Ovary (tissue), 10 donors: ENCODE measurements at places on chromosomes 6 and 20.
A peak's percentile ranks its signal among the peaks of the same experiment; 100 is the strongest.

GRCh38 chr6:129641344-129641743 is 68.6 kb downstream of the ARHGAP18 start:
- H3K27me3 ChIP-seq: no peaks in the 10 kb centered on the region
- peaks cover 2% of the 10 kb centered on the region for H3K4me1 ChIP-seq

DNA sequence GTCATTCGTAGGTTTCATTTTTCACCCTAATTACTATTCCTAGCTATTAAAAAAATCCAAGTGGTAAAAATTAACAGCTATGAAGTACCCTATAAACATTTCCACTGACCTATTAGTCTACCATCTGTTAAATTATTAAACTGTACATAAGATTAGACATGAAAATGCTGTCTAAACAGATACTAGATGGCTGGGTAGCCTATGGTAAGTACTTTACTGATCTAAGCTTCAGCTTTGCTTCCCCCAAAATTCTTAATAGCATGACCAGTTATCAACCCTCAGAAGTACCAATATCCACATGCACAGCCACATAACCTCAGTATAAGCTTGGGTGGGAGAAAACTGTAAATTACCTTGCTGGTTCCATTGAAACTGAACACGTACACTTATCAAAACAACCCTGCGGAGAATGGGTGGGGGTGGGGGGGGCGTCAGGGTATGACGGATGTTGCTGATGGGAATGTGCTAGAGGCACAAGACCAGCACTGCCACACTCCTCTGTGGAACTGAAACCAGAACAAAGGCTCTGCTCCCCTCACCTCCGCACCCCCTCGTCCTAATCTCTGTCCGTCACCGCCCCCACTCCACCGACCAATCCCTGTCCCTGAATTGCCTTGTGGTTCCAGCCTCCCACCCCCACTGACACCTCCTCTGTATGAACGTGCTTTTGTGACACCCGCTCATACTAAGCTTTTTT is 45.3 kb downstream of the B4GALT5 start:
- no peaks in the 10 kb centered on the region for H3K36me3 ChIP-seq
- DNase-seq: no peak
- H3K4me1 ChIP-seq: peaks cover 5% of the 10 kb centered on the region

- no peak for DNase-seq
- H3K36me3 ChIP-seq: no peaks in the 10 kb centered on the region
- H3K4me3 ChIP-seq: no peak overlapping the region
Measured at GRCh38 chr6:37552267-37552666, 52.6 kb upstream of the CCDC167 start.

- H3K36me3 ChIP-seq: no peaks in the 10 kb centered on the region
- H3K4me3 ChIP-seq: no peak overlapping the region
- no peaks in the 10 kb centered on the region for H3K4me1 ChIP-seq
Measured at GRCh38 chr20:49854190-49854875, 41.7 kb downstream of the SLC9A8 start.

GRCh38 chr6:34154668-34155447 is 9.0 kb upstream of the GRM4 start:
- H3K4me1 ChIP-seq: peaks cover 3% of the 10 kb centered on the region
- H3K36me3 ChIP-seq: no peaks in the 10 kb centered on the region
- DNase-seq: peak; percentile 51
- H3K27me3 ChIP-seq: no peaks in the 10 kb centered on the region
- no peak overlapping the region for H3K4me3 ChIP-seq

- no peaks in the 10 kb centered on the region for H3K4me1 ChIP-seq
- no peak overlapping the region for H3K4me3 ChIP-seq
- H3K36me3 ChIP-seq: no peaks in the 10 kb centered on the region
Measured at GRCh38 chr6:118725944-118726343, 74.6 kb upstream of the CEP85L start.

DNA sequence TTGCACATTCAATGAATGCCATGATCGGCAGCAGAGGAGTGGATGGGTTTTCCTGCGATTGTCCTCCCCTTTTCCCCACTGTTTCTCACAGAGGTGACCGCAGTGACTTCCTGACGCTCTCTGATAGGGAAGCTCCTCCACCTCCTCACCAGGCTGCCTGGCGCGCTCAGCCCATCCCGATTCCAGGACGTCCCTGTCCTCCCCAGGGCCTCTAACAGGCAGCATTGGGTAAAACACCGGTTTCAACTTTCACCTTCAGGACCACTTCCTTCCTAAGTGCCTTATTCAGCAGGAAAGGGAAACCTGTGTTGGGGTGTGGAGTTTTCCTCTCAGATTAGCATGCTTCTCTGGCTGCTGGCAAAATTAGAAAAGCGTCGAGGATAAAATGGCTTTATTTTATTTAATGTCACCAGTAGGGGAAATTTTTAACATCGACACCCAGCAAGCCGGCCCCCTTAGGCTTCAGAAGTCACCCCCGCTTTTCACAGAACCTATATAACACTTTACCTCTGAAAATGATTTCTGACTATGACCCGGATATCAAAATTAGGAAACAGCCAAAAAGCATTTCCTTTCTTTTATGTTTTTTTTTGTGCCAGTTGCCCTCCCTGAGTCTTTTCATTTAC is 570.4 kb upstream of the GJE1 start:
- H3K27ac ChIP-seq: no peak overlapping the region
- H3K4me3 ChIP-seq: peak overlapping the region; percentile 13
- no peaks in the 10 kb centered on the region for H3K27me3 ChIP-seq
- DNase-seq: peak; percentile 13
- no peaks in the 10 kb centered on the region for H3K4me1 ChIP-seq

DNA sequence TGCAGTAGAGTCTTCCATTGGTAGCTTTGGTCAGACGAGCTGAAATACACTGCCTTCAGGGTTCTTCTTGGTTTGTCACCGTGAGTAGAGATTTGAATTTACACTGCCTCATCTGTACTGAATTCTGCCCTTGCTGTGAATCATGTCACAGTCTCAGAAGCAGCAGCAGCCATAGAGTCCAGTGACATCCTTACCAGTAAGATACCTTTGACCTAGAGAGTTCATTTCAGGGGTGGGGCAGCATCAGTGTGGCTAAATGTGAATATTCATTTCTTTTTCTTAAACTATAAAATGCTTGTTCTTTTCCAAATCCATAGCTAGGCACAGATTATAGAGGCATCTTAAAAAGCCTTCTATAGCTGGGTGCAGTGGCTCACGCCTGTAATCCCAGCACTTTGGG is 150.8 kb upstream of the AKAP12 start:
- H3K4me3 ChIP-seq: no peak overlapping the region
- no peaks in the 10 kb centered on the region for H3K36me3 ChIP-seq
- no peak for DNase-seq
- H3K27me3 ChIP-seq: no peaks in the 10 kb centered on the region
- peaks cover 8% of the 10 kb centered on the region for H3K4me1 ChIP-seq

DNA sequence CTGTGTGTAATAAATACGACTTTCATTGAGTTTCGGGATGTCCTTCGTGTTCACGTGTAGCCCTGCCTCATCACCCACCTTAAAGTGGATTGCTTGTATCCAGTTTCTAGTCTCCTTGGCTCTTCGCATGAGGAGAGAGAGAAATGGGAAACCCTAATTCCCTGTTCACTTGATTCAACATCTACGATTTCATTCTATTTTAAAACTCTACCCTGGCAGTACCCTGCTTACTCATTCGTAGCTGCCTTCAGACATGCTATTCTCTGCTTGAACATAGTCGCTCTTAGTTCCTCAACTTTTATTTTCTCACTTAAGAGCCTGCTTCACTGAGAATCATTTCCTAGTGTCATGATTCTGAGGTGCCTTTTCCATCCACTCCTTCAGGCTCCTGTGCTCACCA is 163.6 kb downstream of the EYA4 start:
- no peaks in the 10 kb centered on the region for H3K36me3 ChIP-seq
- no peak overlapping the region for H3K27ac ChIP-seq
- H3K4me1 ChIP-seq: no peaks in the 10 kb centered on the region
- DNase-seq: no peak

DNA sequence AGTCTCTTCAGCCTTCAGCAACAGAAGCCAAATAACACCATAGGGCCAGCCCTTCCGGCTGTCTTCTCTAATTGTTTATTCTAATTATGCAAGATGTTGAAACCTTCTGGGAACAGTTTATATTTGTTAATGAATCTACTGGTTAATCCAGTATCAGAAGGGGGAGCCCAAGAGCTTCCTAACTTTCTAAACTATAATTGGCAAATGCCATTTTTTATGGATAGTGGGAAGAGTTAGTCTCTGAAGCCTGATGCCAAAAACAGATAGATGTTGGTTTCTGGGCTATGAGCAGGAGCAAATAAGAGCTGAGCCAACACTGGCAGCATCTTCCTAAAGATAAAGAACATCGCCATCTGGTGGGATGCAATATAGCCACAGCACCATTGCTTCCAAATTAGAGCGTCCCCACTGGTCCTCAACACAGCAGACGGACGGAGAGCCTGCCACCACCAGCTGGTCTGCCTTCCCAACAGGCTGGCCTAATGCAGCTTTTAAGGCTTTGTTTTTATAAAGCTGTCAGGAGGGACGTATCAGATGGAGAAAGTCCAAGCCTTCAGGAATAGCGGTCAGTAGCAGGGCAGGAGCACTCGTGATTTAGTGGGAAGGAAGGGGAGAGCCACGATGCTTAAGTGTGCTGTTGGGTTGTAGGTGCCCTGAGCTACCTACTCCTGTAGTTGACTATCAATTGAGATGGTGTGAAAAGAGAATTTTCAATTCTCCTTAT is 118.8 kb downstream of the RALGAPA2 start:
- DNase-seq: peak; percentile 30
- H3K4me3 ChIP-seq: no peak overlapping the region
- peaks cover 5% of the 10 kb centered on the region for H3K4me1 ChIP-seq
- H3K36me3 ChIP-seq: no peaks in the 10 kb centered on the region
- no peak overlapping the region for H3K27ac ChIP-seq
- no peaks in the 10 kb centered on the region for H3K27me3 ChIP-seq

- peak overlapping the region; percentile 72 for H3K4me3 ChIP-seq
- H3K27me3 ChIP-seq: no peaks in the 10 kb centered on the region
- peak; percentile 78 for DNase-seq
- peak overlapping the region; percentile 97 for H3K27ac ChIP-seq
Measured at GRCh38 chr20:36574366-36575135, 1.2 kb downstream of the TGIF2 start.

DNA sequence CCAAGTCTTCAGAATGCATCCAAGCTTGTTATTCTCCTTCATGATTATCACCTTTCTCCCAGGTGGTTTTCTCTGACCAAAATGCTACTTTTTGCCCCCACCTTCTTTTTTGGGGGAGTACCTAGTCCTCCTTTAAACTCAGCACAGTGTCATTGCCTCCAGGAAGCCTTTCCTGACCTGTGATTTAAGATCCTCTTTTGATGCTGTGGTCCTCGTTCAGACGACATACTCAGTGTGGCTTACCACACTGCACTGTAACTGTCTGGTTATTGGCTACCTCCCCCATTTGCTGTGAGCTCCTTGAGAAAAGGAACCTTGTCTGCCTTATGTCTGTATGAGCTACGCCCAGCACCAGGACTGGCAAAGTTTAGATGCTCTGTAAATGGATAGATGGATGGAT is 14.6 kb downstream of the SAYSD1 start:
- H3K27ac ChIP-seq: no peak overlapping the region
- no peaks in the 10 kb centered on the region for H3K27me3 ChIP-seq
- H3K36me3 ChIP-seq: no peaks in the 10 kb centered on the region
- H3K4me3 ChIP-seq: no peak overlapping the region
- no peak for DNase-seq
- H3K4me1 ChIP-seq: peaks cover 2% of the 10 kb centered on the region

DNA sequence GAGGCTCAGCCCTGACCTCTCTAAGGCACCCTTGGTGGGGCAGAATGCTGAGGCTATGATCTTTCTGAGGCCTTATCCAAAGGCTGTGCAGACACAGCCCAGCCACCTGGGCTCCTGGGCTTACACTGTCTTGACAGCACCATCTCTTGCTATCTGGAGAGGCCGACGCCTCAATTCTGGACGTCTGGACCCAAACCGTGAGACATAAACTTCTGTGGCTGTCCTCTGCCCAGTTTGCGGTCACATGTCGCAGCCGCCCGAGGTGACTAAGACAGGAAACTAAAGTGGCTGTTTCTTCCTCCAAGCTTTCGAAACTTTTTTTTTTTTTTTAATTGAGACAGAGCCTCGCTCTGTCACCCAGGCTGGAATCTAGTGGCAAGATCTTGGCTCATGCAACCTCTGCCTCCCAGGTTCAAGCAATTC is 49.3 kb downstream of the PRR18 start:
- H3K4me1 ChIP-seq: peaks cover 1% of the 10 kb centered on the region
- H3K27me3 ChIP-seq: no peaks in the 10 kb centered on the region
- H3K27ac ChIP-seq: no peak overlapping the region
- no peak overlapping the region for H3K4me3 ChIP-seq
- H3K36me3 ChIP-seq: no peaks in the 10 kb centered on the region

DNA sequence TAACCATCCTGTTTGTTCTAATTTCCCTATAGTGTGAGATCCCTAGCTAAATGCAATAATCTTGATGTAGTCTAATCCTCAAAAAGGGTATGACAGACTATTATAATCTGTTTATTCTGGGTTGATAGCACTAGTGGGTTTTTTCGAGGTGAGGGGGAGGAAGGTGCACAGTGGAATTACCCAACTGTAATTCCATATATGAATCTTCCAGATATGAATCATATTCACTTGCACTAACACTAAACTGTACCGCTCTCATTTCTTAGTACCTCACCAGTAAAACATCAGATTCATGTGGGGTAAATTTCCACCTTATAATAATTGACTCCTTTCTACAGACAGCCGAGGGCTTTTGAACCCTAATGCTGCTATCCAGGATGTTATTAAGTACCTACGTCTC is 16.5 kb downstream of the NCOA7 start:
- no peak overlapping the region for H3K4me3 ChIP-seq
- no peaks in the 10 kb centered on the region for H3K27me3 ChIP-seq
- H3K27ac ChIP-seq: no peak overlapping the region
- H3K4me1 ChIP-seq: peaks cover 5% of the 10 kb centered on the region
- no peaks in the 10 kb centered on the region for H3K36me3 ChIP-seq

DNA sequence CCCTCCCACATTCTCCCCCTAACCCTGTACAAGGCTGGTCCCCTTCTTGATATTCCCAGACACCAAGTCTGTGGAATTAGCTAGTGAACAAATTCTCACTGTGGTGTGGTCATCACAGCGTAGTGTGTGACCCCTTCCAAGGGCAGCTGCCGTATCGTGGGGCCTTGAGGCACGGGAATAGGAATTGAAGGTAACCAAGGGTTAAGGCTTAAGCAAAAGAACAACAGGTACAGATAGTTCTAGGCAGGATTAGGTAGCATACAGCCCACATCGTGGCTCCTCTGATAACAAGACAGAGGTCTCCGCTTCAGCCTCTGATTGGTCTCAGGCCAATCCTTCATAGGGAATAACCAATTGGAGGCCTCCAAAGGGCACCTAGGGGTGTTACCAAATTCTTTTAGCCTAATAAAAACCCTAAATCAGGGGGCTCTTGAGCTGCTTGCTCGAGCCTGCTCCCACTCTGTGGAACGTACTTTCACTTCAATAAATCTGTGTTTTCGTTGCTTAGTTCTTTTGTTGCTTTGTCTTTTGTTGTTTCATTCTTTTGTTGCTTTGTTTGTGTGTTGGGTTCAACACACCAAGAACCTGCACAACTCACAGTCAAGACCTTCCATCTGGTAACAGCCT is 64.7 kb downstream of the GPR6 start:
- H3K4me1 ChIP-seq: no peaks in the 10 kb centered on the region
- no peaks in the 10 kb centered on the region for H3K27me3 ChIP-seq
- no peaks in the 10 kb centered on the region for H3K36me3 ChIP-seq
- no peak overlapping the region for H3K4me3 ChIP-seq
- H3K27ac ChIP-seq: no peak overlapping the region
- DNase-seq: no peak

- H3K27me3 ChIP-seq: no peaks in the 10 kb centered on the region
- H3K27ac ChIP-seq: no peak overlapping the region
- H3K4me3 ChIP-seq: no peak overlapping the region
- H3K4me1 ChIP-seq: peaks cover 1% of the 10 kb centered on the region
Measured at GRCh38 chr6:47258724-47259347, 50.9 kb downstream of the TNFRSF21 start.

- H3K4me3 ChIP-seq: no peak overlapping the region
- H3K27me3 ChIP-seq: no peaks in the 10 kb centered on the region
- no peak overlapping the region for H3K27ac ChIP-seq
- peaks cover 16% of the 10 kb centered on the region for H3K4me1 ChIP-seq
Measured at GRCh38 chr20:44413575-44414345, 58.3 kb downstream of the HNF4A start.
